ENCODE measurements at places on chromosomes 4 and X.

GRCh38 chr4:74037076-74037955, 1.2 kb downstream of the CXCL3 start:
- DNase-seq = no peak

- no peak for DNase-seq
These were observed 36.5 kb downstream of the SUPT20HL1 start for GRCh38 chrX:24396931-24397279.

GRCh38 chr4:138616775-138617174, 374.6 kb upstream of the SLC7A11 start:
- DNase-seq = no peak

DNA sequence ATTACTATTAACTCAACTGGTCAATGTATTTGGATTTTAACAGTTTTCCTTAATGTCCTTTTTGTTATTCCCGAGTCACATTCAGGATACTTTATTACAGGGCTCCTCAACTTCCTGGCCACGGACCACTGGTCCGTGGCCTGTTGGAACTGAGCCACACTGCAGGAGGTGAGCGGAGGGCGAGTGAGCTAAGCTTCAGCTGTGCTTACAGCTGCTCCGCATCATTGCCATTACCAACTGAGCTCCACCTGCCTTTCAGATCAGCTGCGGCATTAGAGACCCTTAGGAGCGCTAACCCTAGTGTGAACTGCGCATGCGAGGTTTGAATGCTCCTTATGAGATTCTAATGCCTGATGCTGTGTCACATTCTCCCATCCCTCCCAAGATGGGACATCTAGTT, 591.7 kb downstream of the CCSER1 start:
- DNase-seq = no peak

DNA sequence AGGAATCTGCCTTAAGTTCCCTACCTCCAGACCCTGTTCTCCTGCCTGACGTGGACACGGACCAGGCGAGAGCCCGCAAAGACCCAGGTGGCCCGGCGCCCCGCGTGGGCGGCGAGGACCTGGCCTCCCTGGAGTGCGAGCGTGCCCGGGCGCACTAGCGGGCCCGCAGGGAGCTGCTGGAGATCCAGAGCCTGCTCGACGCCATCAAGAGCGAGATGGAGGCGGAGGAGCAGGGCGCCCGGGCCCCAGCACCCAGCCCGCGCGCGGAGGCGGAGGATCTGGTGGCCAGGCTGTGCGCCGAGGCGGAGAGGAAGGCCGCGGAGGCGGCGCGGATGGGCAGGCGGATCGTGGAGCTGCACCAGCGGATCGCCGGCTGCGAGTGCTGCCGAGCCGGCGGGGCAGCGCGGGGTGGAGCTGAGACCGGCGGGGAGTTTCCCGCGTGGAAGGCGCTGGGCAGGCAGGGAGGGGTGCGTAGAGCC, 18.2 kb downstream of the MRFAP1 start:
- no peak for DNase-seq

DNA sequence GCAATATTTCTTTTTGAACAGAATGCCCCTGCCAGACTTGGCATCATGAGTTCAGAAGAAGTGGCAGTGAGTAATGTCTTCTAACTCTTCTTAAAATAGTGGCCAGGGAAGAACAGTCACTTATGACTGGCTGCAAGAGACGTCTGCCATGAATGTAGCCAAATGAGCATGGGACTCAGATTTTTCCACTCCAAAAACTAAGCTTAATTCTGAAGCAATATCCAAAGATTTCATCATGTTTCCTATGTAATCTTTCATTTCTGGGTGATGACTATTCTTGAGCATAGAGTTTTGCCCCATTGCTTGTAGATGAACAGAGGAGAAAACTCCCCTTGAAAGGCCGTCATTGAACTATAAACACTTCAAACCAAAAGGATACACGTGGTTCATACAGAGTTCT, 11.8 kb downstream of the AMBN start:
- no peak for DNase-seq
